ENCODE measurements at places on chromosomes 13 and 19.

GRCh38 chr19:28640506-28640905 lies 572.4 kb downstream of the UQCRFS1 start:
- no peak for DNase-seq

GRCh38 chr19:14349426-14349825 lies 31.8 kb upstream of the ADGRE5 start:
- no peak for DNase-seq

- no peak for DNase-seq
These were observed 13.3 kb downstream of the NDUFB7 start for GRCh38 chr19:14558370-14559066.

GRCh38 chr13:110152351-110152750 lies 154.6 kb downstream of the COL4A1 start:
- no peak for DNase-seq

DNA sequence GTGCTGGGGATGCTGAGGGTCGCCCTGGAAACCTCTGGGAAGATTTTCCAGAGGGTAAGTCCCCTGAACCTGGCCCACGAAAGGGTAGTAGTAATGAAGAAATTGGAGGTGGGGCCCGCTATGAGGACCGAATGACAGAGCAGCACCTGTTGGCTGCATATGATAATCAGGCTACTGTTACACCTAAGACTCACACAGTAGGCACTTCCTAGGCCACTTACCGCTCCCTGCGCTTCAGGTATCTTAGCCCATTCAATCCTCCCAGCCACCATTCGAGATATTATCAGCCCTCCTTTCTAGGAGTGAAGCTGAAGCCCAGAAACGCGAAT lies 4.3 kb upstream of the LRFN3 start:
- DNase-seq, result no peak

- DNase-seq, result no peak
These were observed 40.7 kb downstream of the PSG11 start for GRCh38 chr19:42985588-42985987.
